CD4-positive, alpha-beta T cell treated with Interleukin-17A for 1 hour (primary cell): ENCODE measurements at places on chromosomes 6 and 20.

DNA sequence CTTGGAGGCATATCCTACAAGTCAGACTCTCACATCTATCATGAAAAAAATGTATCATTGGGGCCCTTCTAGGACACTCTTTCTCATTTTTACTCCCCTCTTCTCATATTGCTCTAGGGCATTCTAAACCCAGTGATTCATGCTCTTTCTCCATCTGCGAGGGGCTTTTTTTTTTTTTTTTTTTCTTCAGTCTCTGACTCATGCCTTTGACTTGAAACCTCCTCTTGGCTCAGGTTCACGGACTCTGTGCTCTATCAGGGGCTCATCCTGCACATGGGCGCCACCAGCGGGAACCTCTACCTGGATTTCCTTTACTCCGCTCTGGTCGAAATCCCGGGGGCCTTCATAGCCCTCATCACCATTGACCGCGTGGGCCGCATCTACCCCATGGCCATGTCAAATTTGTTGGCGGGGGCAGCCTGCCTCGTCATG, 17.8 kb downstream of the SLC22A1 start:
- DNase-seq = no peak

- no peak for DNase-seq
Observed at GRCh38 chr20:34512266-34512954, 3.8 kb upstream of the DYNLRB1 start.

DNA sequence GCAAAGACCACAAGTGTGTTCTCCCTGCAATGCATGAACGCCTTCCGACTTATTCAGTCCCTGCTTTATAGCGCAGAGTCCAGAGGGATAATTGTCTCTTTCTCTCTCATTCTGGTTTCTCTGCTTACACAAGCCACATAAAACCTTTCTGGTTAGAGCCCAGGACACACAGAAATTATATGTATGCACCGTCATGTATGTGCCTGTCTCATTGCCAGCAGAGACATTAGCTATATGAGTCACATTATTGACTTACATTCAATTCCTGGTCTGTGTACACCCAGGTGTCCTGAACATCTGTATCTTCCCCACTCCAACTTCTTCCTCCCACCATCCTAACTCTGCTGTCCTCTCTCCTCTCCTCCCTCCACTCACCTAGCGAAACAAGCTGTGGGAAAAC, 44.0 kb downstream of the LRFN2 start:
- DNase-seq = no peak

- DNase-seq = no peak
Observed at GRCh38 chr6:100202417-100203194, 208.6 kb upstream of the MCHR2 start.

GRCh38 chr20:46705378-46705729, 4.1 kb upstream of the SLC2A10 start:
- DNase-seq = no peak

GRCh38 chr6:4296552-4296951, 161.2 kb upstream of the ECI2 start:
- no peak for DNase-seq

DNA sequence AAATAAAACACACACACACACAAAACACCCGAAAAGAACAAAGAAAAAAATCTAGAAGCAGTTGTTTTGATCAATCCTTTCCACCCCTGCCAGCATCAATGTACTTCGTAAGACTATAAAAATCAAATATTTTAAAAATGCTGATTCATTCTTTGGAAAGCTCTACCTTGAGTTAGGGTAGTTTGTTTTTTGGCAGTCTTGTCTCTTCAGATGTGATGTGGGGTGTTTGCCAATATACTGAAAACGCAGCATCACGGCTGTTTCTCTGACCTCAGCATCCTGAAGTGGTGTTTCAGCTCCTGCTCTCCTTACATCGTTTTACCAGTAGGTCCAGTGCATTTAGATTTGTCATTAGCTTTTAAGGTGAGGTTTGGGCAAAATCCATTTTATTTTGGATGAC, 526.0 kb downstream of the UTRN start:
- DNase-seq = no peak

- DNase-seq = no peak
Observed at GRCh38 chr6:22068561-22069305, 228.1 kb downstream of the PRL start.

GRCh38 chr20:19317237-19318069, 105.0 kb downstream of the SLC24A3 start:
- DNase-seq = no peak

- no peak for DNase-seq
Observed at GRCh38 chr20:57698867-57699275, 10.9 kb downstream of the PMEPA1 start.

DNA sequence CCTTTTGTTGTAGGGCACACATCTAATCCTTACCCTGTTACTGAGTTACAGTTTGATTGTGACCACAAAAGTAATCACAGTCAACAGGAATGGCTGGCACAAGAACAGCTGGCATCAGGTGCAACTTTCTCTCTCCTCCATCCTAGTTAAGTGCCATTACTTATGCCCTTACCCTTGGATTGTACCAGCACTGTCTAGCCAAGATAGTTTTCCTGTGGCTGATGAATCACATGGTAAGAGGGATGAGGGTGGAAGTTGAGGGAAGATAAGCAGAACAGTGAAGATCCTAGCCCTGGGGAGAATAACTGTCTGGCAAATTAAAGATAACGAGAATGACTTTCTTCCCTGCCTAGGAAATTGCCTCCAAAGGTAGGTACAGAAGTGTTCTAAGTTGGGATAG, 42.0 kb downstream of the RNF217 start:
- no peak for DNase-seq

DNA sequence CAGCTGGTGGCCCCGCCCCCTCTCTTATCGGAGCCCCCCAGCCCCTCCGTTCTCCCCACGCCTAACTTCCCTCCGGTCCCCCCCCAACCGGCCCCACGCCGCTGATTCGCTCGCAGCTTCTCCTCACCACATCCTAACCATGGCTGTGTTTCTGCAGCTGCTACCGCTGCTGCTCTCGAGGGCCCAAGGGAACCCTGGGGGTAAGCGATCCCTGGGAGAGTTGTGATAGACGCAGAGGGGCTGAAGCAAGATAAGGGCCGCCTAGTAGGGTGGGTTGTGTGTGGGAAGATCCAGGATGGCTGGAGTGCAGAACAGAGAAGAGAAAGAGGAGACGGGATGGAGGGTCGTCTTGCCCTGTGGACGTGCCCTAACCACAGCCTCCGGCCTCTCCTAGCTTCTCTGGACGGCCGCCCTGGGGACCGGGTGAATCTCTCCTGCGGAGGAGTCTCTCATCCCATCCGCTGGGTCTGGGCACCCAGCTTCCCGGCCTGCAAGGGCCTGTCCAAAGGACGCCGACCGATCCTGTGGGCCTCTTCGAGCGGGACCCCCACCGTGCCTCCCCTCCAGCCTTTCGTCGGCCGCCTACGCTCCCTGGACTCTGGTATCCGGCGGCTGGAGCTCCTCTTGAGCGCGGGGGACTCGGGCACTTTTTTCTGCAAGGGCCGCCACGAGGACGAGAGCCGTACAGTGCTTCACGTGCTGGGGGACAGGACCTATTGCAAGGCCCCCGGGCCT, at the start of gene MPIG6B:
TSS of gene MPIG6B (plus strand) at position 129 of the 735 bp plus-strand sequence. CDS start at position 140, 11 bp downstream.
- DNase-seq = no peak

DNA sequence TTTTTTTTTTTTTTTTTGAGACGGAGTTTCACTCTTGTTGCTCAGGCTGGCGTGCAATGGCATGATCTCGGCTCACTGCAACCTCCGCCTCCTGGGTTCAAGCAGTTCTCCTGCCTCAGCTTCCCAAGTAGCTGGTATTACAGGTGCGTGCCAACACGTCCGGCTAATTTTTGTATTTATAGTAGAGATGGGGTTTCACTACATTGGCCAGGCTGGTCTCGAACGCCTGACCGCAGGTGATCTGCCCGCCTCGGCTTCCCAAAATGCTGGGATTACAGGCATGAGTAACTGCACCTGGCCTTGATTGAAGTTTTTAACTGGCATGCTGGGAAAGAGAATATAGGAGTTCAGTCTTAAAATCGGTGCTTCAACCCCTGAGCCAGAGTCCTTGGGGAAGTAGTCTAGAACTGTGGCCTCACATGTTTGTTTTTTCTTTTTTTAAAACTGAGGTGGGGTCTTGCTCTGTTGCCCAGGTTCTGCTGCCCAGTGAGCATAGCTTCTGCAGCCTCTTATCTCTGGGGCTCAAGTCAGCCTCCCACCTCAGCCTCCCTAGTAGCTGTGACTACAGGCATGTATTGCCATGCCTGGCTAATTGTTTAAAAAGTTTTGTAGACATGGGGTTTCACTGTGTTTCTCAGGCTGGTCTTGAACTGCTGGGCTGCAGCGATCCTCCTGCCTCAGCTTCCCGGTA, 3.3 kb downstream of the CBFA2T2 start:
- no peak for DNase-seq

GRCh38 chr20:44582311-44583025, at the start of gene PKIG:
Gene PKIG (plus strand): TSS chr20:44582579. CDS start chr20:44614557, 31,978 bp downstream.
- no peak for DNase-seq

DNA sequence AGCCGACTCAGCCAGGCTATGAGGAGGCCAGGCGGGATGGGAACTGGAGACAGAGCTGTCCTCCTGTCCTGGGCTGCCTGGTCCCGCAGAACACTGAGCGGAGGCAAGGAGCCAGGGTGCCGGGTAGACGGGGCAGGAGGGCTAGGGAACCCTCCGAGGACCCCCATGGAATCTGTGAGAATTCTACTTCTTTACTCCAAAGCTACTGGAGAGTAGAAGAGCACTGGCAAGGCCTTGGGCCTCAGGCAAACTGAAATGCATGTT, 14.9 kb downstream of the DACT2 start:
- DNase-seq = no peak

GRCh38 chr20:50121858-50122271, 8.9 kb upstream of the UBE2V1 start:
- DNase-seq = no peak

- no peak for DNase-seq
Observed at GRCh38 chr6:39389484-39389767, 66.9 kb upstream of the KCNK16 start.

DNA sequence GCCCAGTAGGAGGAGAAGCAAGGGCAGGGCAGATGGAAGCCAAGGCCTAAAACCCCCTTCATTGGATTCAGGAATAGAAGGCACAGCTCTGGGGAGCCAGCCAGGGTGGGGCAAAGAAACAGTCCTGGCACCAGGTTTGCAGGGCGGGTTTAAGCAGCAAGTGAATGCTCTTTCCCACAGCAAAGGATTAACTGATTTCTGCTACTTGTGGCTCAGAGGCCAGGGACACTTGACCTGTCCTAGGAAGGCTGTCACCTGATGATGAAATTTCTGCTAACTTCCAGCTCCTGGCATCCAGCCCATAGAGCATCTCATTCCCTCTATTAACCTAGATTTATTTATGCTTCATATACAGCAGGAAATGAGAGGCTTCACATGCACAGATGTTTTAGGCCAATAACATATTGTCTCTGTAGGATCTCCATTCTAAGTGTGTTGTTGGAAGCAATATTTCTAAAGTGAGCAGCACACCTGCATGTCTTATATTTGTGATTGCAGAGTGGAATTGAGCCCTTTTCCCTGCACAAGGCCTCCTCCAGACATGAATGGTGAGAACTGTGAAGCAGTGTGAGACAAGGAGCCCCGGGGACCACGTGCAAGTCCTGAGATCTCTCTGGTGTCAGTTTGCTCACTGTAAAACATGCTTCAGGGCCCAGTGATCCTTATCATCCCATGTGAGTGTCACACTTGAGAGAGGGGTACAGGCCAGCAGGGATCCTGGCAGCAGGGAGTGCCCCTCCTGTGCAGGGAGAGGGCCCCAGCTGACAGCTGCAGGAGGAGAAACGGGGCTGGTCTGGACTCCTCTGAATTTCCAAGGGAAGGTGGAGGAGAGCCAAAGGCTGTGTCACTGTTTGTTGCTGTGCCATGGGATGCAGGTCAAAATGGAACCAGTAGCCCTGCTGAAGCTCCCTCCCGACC, 41.1 kb upstream of the CST5 start:
- no peak for DNase-seq

DNA sequence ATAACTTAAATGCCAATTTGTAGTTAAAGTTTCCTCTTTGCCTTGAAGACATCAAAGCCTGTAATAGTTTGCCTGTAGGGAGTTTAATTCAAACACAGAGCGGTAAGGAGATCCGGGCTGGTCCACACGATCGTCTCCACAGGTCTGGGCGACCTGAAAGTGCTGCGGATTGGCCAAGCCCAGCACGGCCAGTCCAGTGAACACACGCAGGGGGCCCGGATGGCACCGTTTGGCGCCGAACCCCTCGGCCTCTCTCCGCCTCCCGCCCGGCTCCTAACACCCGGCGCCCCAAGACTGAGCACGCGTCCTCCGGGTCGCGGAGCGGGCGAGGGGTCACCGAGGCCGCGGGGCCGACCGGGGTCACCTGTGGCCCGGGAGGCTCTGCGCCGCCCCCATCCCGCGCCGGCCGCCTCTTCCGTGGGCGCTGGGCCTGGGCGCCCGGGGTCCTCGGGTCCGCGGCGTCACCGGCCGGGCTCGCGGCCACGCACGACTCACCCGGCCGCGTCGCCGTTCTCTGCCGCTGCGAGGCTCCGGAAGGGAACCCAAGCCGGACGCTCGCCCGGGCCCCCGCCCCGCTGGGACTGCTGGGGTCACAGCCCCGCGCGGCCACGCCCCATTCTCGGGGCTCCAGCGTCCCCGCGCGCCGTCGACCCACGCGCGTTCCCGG, 481 bp downstream of the SERPINB6 start:
- peak; percentile 59 for DNase-seq

DNA sequence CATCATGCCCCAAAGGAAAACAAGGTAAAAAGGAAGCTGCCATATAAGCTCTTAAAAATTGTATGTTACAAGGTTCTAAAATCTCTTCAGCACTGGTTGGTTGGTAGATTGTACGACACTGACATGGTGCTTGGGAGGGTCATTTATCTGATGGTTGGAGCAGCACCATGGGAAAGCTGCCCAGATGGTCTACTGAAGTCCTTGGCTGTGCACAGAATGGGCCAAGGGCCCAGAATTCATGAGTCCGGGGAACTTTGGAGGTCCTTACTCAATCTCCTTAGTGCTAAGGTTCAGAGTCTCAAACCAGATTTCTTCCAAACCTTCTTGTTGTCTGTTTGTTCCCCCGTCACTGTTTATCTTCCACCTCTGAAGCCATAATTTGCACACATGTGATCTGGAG, 314.4 kb downstream of the ESR1 start:
- no peak for DNase-seq
